ENCODE measurements at places on chromosomes 7 and 10.
A peak's percentile ranks its signal among the peaks of the same experiment; 100 is the strongest.

GRCh38 chr7:17532861-17533404 lies 234.5 kb downstream of the AHR start:
- no peak for DNase-seq

DNA sequence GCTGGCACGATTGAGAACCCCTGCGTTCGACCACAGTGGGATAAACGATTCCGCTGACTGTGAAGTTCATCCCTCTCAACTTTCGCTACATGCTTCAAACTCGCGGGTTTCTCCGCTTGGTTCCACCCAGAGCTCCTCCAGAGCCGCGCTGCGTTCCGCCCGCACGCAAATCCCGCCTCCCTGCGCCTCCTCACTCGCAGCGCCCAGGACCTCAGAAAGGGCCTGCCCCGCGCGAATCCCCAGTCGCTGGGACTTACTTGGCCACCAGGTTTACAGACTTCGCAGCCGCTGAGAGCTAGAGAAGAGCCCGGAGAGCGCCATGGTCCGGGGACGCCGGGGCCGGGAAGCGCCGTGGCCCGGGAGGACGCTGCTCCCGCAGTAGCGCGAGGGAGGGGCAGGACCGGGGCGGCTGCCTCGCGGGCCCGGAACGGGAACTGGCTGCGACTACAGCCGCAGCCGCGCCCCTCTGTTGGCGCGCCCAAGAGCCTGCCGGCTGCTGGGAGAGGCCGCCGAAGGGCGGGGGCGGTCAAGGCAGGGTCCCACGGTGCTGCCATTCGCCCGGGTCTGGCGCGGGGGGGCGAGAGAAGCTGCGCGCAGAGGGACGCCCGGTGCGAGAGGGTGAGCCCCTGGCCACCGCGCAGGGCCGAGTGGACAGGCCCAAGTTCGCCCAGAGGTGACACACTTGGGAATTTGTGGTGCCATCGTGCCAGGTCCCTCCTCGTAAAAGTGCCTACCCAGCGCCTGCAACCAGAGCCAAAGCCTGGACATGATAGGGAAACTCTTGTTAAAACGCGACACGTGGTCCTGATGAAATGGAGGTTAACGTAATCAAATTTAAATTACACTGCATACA lies at the start of gene NOD1:
NOD1 (minus strand) TSS at position 436 of the 853 bp plus-strand sequence. CDS start 21,863 bp downstream, outside the sequence.
- DNase-seq = peak; percentile 60

DNA sequence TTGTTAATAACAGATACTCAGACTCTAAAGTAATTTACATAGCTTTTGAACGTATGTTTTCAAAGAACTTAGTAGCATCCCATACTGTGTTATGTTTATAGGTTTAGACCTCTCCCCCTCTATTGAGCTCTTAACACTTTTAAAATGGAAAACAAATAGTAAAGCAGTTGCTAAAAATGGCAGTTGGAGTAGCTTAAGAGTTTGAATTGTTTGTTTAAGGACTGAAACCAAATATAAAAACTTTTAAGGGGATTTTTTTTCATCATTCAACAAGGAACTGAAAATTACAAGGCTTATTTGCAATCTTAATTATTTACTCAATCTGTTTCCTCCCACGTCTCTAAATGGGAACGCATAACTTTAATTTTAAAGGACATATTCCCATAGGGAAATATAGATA lies 1.6 kb upstream of the SPAG6 start:
- DNase-seq = no peak

- no peak for DNase-seq
These were observed 6.5 kb upstream of the VWC2 start for GRCh38 chr7:49766966-49767365.

- no peak for DNase-seq
These were observed 38.7 kb downstream of the A1CF start for GRCh38 chr10:50846753-50847152.

- no peak for DNase-seq
These were observed 46.1 kb downstream of the CABCOCO1 start for GRCh38 chr10:61708846-61709245.

DNA sequence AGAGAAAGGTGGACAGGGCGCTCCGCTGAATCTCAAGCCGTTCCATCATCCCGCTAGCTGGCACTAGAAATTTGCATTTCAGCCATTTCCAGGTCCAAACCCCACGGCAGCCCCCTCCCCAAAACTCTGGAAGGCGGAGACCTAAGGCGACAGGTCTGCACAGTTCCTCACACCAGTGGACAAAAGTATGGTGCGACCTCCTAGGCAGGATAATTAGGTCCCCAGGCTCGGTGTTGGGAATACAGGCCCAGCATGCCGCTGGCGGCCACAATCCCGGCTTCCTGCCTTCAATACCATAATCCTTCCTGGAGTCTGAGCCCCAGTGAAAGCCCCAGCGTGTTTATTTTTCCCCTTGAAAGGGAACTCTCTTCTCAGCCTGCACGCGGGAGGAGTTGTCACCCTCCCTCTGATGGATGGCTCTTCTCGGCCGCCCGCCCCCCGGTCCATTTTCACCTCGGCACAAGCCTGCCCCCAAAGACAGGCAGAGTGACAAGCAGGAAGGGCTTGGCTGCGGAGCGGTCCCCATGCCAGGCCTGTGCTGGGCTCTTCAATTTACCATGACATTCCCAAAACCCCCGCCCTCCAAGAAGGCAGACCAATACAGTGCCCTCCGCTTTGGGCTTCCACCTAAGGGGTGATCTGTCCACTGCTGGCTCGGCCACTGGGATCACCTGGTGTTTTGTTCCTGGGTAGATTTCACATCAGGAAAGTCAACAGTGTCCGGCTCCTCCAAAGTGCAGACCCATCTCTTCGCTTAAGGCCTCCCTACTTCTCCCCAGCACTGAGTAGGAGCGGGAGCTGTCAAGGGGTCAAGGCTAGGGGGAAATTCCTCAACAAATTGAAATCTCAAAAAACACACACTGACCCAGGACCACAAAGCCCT lies 2.2 kb downstream of the FGFR2 start:
- no peak for DNase-seq

DNA sequence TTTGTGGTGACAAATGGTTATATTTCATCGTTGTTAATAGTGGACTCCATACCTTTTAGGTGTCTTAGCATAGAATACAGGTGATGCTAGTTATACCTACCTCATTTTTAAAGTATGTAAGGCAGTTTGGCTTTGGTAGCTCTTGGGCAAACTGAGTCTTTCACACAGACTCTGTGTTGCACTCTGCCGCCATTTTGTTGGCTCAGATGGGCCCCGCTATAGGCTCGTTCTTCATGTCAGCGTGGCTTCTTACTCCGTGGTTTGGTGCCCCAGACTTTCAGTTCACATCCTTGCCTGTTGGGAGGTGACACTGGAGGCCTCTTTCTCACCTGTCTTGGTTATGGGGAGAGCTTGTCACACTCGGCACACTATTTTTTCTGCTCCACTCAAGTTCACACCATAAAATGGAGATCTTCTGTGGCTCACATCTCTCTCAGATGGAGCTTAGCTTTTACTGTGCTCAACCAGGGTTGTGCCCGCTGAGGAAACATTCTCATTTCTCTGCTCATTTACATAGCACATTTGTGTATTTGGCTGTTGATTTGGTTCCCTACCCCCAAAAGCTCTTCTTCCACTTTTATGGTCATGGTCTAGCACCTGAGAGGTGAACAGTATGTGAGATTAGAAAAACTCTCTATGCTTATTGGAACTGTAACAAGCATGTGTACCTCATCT lies 178.5 kb downstream of the ARID5B start:
- DNase-seq = no peak

GRCh38 chr7:25014756-25015155 lies 34.8 kb upstream of the OSBPL3 start:
- DNase-seq = no peak

DNA sequence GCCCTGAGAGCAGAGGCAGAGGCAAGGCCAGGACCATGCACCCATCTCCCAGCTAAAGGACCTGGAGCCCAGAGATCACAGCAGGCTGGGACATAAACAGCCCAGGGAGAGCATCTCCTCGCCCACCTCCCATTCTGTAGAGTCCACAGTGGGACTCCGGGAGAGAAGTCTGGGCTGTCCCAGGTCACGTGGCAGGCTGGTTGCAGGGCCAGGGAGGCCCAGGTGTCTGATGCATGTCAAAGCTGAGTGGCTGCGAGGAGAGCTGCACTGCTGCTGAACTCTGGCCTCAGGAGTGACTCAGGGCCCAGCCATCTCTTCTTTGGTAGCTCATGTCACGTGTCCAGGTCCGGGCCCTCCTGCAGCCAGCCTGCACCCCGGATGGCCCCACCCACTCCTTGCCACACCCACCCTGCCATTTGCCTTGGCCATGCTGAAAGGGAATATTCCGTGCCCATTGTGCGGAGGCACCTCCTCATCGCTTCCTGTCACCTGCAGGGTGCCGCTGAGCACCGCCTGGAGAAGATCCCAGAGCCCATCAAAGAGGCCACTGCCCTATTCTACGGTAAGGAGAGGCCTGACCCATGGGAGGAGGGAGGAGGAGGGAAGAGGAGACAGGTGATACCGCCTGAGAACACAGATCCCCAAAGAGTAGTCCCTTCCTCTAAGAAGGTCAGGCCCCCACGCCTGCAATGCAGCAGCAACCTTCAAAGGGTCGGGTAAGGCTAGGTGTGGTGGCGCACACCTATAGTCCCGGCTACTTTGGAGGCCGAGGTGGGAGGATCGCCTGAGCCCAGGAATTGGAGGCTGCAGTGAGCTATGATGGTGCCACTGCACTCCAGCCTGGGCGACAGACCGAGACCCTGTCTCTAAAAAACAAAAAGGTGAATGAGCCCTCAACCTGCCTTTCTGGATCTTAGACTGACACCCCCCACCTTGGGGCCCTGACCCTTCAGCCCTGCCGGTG lies 12.6 kb upstream of the SH2B2 start:
- DNase-seq = no peak

- no peak for DNase-seq
These were observed 115.2 kb downstream of the PDE1C start for GRCh38 chr7:31955021-31955420.

DNA sequence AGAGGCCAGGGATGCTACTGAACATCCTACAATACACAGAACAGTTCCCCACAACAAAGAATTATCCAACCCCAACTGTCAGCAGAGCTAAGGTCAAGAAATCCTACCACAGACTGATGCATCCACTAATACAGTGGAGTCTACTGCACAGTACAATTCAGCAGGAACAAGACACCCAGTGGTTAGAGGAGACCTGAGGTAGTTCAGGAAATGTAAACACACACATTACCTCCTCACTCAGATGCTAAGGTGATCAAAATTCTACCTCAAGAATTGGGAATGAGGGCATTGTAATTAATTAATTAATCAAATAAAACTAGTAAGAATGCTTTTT lies 91.4 kb downstream of the ZFAND4 start:
- DNase-seq = no peak

DNA sequence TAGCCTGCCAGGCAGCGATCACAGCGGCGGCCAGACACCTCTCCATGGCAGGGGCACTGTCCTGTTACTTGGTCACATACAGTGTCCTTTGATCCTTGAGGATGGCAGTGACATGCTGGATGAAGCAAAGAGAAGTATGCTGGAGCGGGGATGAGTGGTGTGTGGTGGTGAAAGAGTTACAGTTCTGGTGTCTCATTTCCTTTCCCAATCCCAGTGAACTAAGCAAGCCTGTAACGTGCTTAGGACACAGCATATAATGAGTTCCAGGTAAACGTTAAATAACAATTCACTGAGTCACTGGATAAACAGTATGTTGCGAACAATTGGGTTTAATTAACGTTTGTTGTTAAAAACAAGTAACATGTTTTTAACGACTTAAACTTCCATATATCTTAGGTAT lies 63.5 kb upstream of the LAMB1 start:
- DNase-seq = no peak

DNA sequence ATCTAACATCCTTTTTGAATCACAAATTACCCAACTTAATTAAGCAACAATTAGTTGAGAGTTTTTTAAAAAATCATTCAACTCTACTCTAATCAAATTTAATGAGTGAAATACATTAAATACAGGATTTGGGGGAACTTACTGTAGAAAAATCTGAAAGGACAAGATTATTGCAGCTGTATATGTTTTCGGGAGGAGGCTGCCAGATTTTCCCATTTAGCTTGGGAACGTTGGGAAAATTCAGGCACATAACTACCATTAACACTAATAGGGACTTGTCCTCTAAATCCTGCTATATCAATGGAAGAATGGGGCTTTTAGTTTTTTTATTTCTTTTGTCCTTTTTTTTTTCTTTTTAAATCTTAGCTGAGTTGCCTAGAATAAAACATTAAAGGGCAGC lies 691.4 kb upstream of the FZD8 start:
- no peak for DNase-seq

- DNase-seq = no peak
These were observed 38.9 kb downstream of the TCF7L2 start for GRCh38 chr10:112988839-112989406.

DNA sequence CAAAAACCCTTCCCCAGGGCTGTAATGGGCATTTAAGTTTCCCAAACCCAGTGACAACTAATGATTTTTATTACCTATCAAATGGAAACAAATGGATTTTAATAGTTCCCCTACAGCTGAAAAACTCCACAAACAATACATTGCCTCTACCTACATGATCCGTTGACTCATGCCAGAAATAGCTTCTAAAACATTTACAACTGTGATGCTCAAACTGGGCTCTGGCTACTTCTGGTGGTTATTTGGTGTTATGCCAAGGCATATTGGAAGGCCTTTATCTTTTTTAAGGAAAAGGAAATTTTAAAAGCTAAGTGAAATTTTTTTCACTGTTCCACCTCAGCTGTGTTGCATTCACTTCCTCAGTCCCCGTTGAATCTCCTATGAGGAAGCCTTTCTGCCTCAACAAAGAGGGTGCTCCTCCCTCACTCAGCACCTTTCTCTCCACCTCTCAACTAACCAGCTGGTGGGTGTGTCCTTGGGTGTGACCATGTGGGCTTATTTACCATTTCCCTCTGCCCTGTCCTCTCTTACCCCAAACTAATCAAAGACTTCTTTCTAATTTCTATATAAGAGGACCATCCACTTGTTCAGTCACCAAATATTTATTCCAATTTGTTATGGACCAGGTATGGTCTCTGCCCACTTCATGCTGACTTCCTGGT lies 82.9 kb downstream of the PRTFDC1 start:
- DNase-seq = no peak

GRCh38 chr7:68185631-68186456 lies 1189.2 kb downstream of the TYW1 start:
- DNase-seq = no peak

DNA sequence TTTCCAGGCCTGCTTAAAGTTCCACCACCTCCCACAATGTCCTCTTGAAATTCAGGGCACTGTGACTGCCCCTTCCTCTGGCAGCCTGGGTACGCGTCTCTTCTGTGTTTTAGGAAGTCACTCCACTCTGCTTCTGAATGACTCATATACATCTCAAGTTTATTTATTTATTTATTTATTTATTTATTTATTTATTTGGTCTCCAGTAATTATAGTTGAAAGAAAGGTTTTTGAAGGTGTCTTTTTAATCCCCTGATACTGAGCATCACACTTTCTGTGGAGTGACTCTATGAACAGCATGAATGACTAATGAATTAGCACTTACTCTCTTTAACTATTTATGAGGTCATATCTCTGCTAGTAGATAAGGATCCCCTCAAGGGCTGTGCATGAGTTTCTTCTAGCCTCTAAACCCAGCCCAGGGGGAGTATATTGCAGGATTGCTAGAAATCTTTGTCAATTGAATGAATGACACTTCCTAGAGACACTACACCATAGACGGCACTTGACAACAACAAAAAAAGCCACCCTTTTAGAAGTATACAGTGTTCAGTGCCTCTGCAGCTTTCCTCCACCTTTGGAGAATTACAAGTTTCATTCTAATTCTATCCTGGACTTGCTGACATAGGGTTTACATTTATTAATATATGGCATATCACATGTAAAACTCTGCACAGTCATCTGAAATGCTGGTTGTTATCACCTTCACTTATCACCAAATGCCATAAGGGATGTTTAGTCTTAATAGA lies 2.1 kb downstream of the MACC1 start:
- no peak for DNase-seq

Data from CD4-positive, alpha-beta T cell treated with Interleukin-6 at 100 ng/mL for 8 hours (primary cell).